ENCODE measurements at places on chromosomes 2 and 18.

- no peak for DNase-seq
Observed at GRCh38 chr2:11220445-11220844, 65.2 kb downstream of the SLC66A3 start.

DNA sequence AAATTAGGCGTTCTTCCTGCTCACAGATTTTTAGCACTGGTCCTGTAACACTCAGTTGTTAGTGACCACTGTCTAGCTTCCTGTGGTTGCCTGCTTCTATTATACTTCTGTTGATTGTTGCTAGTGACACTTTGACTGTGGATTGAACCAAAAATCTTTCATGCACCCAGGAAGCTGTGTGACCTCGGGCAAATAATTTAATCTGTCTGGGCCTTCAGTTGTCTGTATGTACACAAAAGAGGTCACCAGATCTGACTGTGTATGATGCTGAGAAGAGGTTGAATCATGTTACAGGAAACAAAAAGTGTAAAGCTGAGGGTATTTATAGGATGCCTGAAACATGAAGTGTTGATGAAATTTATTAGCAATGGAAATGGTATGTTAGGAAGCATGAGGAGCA lies 12.7 kb downstream of the ICOS start:
- peak; percentile 65 for DNase-seq

DNA sequence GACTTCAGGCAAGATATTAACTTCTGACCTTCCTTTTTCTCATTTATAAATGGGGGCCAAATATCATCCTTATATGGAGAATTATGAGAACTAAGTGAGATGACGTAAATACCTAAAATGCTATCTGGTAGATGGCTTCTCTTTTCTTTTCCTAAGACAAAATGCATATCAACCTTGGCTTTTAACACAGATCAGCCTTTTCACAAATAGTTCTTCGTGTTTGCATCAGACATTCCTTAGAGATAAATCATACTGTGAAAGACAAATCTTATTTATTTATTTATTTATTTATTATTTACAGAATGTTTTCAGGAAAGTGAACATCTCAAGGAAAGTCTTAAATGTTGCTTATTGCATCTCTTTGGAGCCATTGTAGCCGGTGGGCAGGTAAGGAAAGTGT lies 62.8 kb downstream of the NBEAL1 start:
- DNase-seq: no peak

GRCh38 chr2:231932711-231932970 lies 6.4 kb upstream of the NPPC start:
- no peak for DNase-seq

- peak; percentile 8 for DNase-seq
Observed at GRCh38 chr2:116979916-116980764, 834.4 kb upstream of the DDX18 start.

DNA sequence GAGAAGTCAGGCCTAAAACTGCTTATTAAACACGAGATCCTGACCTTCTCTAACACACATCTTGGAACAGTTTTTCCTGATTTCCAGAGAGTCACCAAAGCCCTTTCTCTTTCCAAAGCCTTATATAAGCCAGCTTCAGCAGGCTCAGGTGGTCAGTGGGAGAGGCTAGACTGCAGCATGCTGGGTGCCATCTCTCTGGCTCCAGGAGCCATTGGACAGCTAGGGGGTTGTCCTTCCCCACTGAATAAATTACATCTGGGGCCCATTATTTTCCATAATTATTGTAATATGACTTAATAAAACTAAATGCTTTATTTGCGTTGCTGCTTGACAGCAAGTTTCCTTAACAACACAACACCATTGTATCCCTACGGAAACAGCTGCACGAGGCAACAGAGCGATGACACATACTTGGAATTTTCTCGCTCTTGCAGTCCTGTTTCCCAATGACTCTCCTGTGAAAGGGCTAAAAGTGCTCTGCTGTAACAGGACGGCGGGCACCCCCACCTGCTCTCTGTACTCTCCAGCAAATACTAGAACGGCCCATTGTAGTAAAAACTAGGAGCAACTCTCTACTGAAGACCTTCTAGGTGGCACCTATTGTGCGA lies 160.6 kb downstream of the RNF144A start:
- DNase-seq: no peak

DNA sequence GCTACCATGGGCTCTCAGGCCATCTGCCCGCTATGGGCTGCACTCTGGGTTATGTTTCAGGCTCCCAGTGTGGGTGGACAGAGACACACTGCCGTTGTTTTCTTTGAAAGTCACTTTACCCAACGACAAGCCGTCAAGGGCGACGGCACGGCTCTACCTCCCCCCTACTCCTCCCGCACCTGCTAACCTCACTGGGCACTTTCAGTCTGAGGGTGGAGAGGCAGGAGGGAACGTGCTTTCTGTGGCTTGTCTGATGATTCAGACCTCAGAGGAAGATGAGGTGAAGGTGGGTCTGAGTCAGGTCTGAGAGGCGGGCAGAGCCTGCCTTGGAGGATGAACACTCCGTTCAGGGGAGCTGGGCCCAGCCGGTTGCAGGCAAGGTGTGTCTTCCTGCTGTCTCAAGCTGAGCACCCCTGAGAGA lies 147.6 kb upstream of the HDAC4 start:
- no peak for DNase-seq

Measured in DMS53 (cell line).